ENCODE measurements at places on chromosomes 5 and 9. TPM values are rescaled to one million over a fixed set of nuclear protein-coding genes. Genes with fewer than 3 reads are reported as not detected.

DNA sequence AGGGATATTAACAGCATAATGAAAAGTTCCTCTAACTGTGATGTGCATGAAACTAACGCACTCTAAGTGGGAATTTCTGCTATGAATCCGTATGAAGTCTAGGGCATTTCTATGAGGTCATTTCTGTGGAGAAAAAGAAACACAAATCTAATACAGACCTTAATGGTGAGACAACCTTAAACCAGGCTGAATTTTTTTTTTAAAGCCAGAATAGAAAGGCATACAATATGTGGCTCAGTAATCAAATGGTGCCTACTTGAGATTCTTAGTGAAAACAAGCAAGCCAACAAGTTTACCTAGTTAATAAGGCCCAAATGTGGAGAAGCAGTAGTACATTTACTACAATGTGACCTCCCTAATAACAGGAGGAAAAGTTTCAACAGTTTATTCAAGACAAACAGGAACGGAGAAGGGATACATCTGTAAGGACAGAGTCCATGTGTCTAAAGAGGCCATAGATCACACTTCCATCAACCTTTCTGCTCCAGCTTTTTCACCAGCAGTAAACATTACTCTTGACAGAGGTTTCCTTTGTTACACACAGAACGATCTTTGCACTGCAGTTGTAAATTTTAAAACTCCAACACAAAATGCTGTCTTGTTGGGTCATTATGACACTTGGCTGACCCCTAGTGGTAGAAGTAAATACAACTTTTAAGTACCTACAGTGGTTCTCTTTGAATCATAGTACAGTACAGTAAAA, 26.2 kb downstream of the CARNMT1 start:
- DNase-seq, result peak; percentile 90

GRCh38 chr9:6428940-6429889, 16.2 kb downstream of the UHRF2 start:
- no peak for DNase-seq

The C5orf58 gene
- not detected for total RNA-seq

The EGFLAM gene
- not detected for total RNA-seq

The SLC34A3 gene
- total RNA-seq, result not detected

- no peak for DNase-seq
Observed at GRCh38 chr5:43033841-43034590, 6.1 kb downstream of the ANXA2R start.

DNA sequence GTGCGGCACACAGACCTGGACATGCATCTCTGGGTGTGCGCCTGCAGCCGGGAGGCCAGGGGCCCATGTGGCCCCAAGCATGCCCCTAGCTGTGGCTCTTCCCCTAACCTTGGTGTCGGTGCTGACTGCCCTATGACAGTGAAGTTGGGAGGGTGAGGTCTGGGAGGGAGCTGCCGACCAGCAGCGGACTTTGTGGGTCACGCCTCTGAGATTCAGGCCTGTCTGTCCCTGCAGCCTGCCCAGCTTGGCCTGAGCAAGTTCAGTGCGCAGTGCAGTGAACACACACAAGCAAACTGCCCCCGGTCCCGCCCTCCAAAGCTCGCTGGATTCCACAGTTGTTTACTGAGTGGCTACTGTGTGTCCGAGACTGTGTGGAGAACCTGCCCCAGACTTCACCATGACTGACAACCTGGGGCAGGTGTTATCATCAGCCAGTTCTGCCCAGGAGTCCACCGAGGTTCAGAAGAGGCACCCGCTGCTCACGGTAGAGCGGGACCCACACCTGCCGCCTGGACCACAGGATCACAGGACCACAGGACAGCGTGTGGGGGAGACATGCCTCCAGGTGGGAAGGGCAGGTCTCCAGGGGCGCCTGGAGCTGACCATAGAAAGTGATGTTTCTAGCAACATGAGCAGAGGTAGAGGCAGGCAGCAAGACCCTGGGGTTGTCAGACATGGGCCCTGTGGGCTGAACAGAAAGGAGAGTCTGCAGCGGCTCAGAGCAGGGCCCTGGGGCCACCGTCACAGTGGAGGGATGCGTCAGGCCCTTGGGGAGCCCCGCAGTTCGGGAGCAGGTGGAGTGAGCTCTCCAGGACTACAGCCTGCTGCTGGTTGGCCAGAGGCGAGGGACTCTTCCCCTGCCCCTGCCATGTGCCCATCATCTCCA, 105.1 kb downstream of the PHF2 start:
- DNase-seq, result no peak

GRCh38 chr5:149284501-149284900, 12.8 kb downstream of the AFAP1L1 start:
- DNase-seq, result no peak

DNA sequence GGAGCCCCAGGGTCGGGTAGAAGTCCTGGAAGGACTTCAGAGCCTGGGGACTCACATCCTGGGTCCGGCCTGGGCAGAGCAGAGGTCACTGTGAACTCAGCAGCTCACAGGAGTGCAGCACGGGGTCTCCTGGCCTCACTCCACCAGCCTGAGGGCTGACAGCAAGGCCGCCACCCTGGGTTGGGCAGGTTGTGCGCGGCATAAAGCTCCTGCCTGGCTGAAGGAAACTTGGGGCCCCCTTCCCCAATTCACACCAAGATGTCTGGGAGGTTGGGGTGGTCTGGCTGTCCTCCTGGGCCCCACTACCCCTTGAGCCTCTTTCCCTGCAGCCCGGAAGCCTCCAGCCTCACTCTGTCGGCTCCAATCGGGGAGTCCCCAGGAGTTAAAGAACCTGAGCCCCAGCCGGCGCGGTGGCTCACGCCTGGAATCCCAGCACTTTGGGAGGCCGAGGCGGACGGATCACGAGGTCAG, 2.1 kb downstream of the LCN15 start:
- no peak for DNase-seq

DNA sequence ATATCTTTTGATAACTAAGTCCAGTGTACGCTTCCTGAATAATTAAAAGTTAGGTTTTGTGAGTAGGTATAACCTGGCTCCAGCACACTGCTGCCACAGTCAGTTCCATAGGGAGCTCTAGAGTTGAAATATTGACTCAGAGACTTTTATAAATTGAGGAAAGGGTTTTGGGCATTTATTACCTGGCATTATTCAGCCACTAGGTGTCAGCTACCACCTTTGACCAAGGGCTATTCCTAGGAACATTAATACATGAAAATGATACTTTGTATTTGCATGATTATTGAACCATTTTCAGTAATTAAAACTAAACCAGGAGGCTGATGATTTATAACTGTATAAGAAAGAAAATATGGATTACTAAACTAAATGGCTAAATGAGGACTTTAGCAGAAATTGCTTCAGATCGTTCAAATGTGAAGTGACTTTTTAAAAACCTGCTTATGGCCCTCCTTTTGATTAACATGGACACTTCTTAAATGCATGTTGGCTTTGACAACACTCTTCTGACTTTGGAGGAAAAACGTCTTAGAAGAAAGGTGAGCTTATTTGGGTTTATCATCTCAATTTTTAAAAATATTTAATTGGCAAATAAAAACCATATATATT, 83.0 kb downstream of the SMC2 start:
- DNase-seq, result peak; percentile 45

The TMEM232 gene
- 2.0 TPM for total RNA-seq

DNA sequence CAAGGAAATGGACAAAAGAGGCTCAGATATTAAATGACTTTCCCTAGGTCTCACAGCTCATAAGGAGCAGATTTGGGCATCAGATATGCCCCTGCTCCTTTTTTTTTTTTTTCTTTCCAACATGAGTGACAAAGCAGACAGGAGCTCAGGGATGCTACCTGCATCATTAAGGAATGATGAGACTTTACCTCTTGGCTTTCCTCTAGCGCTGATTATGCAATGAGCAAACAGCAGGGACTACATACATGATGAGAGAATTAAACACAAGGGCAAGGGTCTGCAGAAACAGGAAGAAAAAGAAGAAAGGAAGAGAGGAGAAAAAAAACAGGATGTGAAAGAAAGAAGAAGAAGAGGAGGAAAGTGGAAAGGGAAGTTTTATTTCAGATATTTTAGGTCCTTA, 179.9 kb downstream of the PPP2R2B start:
- DNase-seq, result no peak

GRCh38 chr9:84978661-84979060, 309.1 kb downstream of the NTRK2 start:
- DNase-seq, result no peak

- DNase-seq, result no peak
Observed at GRCh38 chr9:34802916-34803315, 93.0 kb upstream of the CCL21 start.

The CNTNAP3 gene
- total RNA-seq, result 4.9 TPM

- no peak for DNase-seq
Observed at GRCh38 chr9:81517954-81518353, 171.4 kb downstream of the TLE1 start.

- no peak for DNase-seq
Observed at GRCh38 chr9:72262063-72262462, 102.9 kb downstream of the ZFAND5 start.

DNA sequence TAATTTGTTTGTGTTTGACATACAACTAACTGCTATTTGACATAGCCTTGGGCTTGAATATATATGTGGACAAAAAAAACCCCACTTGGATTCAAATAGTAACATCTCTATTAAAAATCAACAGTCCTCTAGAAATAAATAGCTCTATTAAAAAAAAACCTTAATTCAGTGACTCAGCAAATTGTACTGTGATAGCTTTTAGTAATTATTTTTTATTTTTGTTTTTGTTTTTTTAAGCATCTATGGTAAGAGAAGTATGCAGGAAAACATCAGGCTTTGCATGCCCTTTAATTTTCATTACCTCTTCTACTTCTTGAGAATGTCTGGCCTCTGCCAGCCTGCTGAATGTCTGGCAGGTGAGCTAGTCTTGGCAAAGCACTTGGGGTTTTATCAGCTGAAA, 300.7 kb downstream of the NPR3 start:
- no peak for DNase-seq

DNA sequence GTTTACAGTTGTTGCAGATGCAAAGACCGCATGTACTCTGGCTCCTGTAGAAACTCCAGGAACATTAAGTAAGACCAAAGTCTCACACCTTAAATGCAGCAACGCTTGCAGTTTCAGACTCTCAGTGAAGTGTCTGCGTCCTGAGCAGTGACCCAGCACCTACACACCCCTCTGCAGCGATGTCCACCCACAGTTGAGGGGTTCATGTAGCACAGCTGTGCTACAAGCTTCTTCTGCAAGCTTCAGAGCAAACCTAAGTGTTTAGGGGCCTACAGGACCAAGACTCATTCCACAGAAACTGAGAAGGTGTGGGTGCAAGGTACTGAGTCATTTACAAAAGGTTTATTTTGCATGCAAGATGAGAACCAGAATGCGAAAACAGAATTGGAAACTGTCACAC, 191.0 kb downstream of the IRX2 start:
- DNase-seq, result no peak

GRCh38 chr5:92758552-92758951, 822.5 kb downstream of the NR2F1-AS1 start:
- no peak for DNase-seq

The CDX1 gene
- total RNA-seq, result not detected

Data from SK-MEL-5 (cell line).